ENCODE measurements at places on chromosomes 12 and 14.

DNA sequence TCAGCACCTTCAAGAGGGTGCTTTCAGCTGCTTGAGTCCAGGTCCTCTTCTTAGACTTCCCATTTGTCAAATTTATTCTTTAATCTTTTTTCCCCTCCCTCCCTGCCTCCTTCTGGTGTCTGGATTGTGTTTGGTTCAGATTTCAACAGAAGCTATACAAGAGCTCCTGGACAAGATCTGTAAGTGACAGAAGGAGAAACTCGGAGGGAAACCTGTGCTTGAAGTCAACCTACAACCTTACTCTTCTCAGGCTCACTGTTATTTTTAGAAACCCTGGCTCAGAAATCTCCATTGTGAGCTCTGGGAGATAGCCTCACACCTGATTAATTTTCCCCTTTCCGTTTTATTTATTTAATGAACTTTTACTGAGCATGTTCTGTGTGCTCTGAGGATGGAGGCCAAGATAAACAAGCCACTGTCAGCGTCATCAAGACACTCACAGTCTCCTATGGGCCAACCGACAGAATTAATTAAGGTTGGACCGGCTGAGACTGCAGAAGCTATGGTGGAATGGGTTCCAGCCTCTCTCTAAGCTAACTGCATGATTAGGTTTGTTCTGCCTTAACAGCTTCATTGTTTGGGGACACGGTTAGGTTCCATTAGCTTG is 13.5 kb downstream of the PDE1B start:
- DNase-seq, result no peak

DNA sequence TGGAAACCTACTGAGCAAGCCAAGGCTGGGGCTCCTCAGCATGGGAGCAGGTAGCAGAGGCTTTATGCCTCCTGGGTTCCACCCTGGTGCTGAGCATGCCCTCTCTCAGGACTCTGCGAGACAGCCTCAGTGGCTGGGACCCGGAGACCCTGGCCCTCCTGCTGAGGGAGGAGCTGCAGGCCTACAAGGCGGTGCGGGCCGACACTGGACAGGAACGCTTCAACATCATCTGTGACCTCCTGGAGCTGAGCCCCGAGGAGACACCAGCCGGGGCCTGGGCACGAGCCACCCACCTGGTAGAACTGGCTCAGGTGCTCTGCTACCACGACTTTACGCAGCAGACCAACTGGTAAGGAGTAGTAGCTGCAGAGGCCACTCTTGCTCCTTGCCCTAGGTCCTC is 8.4 kb downstream of the ESPL1 start:
- no peak for DNase-seq

GRCh38 chr12:94644141-94644979 is 6.0 kb downstream of the TMCC3 start:
- peak; percentile 96 for DNase-seq

DNA sequence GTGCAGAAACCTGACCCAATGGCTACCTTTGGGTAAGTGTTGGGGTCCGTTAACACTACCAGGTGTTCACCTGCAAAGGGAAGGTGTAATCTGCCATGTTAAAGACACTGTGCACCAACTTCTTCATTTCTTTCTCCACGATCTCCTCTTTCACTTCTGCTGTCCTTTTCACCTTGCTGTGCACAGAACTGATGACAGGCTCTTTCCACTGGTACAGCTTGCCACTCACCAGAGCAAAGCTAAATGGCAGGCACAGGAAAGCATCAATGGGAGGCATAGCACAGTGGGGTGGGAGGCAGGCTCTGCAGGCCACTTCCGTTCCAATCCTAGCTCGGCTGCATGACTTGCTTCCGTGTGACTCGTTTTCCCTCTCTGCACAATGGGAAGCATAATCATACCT is 2.6 kb upstream of the C12orf76 start:
- DNase-seq, result no peak

DNA sequence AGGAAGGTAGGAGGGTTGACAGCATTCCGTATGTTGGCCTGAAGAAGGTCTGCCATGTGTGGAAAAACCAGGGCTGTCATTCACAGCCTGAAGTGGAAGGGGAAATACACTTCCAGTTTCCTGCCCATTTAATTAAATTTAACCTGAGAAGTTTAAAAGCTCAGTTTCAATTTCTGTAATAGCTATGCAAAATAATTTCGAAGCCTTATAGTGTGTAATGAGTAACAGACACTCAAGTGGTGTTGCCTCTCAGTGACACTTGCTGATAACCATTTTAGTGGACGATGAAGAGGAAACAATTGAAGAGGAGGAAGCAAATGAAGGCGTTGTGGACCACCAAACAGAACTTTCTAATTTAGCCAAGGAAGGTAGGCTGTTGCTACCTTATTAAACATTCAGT is 44.8 kb downstream of the EP400 start:
- no peak for DNase-seq

DNA sequence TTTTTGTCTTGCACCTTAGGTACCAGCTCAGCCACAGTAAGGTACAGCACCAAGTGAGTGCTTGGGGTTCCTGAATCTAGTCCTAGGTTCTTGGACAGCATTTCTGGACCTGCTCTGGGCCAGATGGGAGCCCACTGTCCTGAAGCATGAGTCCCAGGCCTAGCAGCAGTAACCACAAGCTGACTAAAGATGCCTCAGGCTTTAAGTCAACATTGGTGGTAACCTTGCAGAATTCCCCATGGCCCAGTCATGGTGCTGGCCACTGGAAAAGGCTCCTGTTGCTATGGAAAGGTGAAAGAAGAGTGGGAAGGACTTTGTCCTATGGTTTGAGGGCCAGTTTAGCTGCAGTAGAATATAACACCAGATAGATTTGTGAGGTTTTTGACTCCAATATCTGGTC is 86.9 kb upstream of the CLEC14A start:
- DNase-seq, result peak; percentile 7

Data from kidney tubule cell (primary cell).